ENCODE measurements at places on chromosomes 16 and 17.

- no peaks in the 10 kb centered on the region for H3K4me1 ChIP-seq
- DNase-seq, result no peak
- H3K27ac ChIP-seq, result no peak overlapping the region
- no peaks in the 10 kb centered on the region for H3K27me3 ChIP-seq
Measured at GRCh38 chr16:72409423-72409822, 237.5 kb upstream of the PMFBP1 start.

DNA sequence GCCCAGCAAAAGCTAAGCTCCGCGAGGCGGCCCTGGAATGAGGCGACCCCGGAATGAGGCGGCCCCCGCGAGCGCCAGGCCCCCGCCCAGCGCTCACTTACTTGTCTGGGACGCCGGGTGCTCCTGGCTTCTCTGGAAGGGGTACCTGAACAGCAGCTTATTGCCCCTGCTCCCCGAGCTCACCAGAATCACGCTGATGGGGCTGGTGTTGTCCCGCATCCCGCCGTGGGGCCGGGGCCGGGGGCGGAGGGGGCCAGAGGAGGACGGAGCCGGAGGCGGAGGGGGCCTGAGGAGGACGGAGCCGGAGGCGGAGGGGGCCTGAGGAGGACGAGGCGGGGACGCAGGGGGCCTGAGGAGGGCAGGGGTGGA is 440 bp downstream of the NPRL3 start:
- no peak overlapping the region for H3K27ac ChIP-seq
- H3K4me1 ChIP-seq, result peaks cover 16% of the 10 kb centered on the region
- no peaks in the 10 kb centered on the region for H3K27me3 ChIP-seq
- DNase-seq, result peak; percentile 87

DNA sequence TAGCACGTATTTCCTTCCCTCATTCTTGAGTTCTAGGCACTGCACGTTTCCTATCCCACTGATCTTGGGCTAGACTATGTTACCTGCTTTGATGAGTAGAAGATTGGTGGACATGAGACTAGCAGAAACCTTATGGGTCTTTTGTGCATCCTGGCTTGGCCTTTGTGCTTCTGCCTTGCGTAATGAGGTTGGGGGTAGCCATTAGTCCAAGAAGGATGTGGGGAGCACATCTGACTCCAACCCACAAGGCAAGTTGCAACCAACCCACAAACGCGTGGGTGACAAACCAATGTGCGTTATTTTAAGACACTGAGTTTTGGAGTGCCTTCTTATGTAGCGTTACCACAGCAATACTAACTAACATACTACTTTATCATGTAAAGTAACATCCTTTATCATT is 180.4 kb upstream of the IRX5 start:
- H3K27me3 ChIP-seq, result no peaks in the 10 kb centered on the region
- H3K36me3 ChIP-seq, result no peaks in the 10 kb centered on the region
- no peak for DNase-seq

- H3K27ac ChIP-seq, result no peak overlapping the region
- no peak overlapping the region for H3K4me3 ChIP-seq
- H3K36me3 ChIP-seq, result peaks cover 90% of the 10 kb centered on the region
- no peaks in the 10 kb centered on the region for H3K27me3 ChIP-seq
- DNase-seq, result no peak
Measured at GRCh38 chr16:14549789-14550153, 80.3 kb downstream of the PARN start.

DNA sequence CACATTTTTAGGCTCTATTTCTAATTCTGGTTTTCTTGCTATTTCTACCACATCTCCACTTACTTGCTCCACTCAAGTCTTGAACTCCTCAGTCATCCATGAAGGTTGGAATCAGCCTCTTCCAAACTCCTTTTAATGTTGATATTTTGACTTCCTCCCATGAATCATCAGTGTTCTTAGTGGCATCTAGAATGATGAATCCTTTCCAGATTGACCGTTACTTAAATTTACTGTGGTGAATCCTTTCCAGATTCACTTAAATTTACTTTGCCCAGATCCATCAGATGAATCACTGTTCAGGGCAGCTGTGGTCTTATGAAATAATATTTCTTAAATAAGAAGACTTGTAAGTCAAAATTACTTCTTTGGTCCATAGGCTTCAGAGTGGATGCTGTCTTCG is 32.4 kb downstream of the CLTC start:
- H3K27ac ChIP-seq, result no peak overlapping the region
- H3K4me1 ChIP-seq, result no peaks in the 10 kb centered on the region
- no peaks in the 10 kb centered on the region for H3K27me3 ChIP-seq
- H3K36me3 ChIP-seq, result peaks cover 96% of the 10 kb centered on the region
- no peak overlapping the region for H3K4me3 ChIP-seq

DNA sequence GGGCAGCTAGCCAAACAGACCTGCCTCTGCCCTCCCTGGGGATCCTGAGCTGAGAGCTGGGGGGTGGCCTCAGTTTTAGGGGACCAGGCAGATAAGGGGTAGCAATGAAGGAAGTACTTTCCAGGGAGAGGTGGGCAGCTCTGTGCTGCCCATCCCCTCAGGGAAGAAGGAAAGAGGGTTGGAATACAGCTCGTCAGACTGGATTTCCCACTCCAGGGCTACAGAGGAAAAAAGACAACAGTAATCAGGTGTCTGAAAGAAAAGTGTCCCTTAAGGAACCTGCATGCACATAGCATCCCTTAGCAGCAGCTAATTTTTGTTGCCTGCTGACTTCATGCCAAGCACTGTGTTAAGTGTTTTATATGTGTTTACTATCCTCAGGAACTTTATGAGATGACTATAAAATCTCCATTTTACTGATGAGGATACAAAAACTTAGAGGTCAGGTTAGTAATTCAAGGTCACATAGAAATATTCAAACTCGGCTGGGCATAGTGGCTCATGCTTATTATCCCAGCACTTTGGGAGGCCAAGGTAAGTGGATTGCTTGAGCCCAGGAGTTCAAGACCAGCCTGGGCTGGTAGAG is 3.2 kb upstream of the MRPL58 start:
- no peak overlapping the region for H3K27ac ChIP-seq
- no peaks in the 10 kb centered on the region for H3K36me3 ChIP-seq
- H3K4me1 ChIP-seq, result peaks cover 25% of the 10 kb centered on the region
- no peaks in the 10 kb centered on the region for H3K27me3 ChIP-seq

- no peak overlapping the region for H3K27ac ChIP-seq
- no peaks in the 10 kb centered on the region for H3K27me3 ChIP-seq
- DNase-seq, result no peak
- no peaks in the 10 kb centered on the region for H3K36me3 ChIP-seq
- H3K4me3 ChIP-seq, result no peak overlapping the region
Measured at GRCh38 chr17:50853015-50853615, 13.0 kb downstream of the TOB1 start.

GRCh38 chr17:5922476-5922875 is 147.7 kb upstream of the WSCD1 start:
- no peaks in the 10 kb centered on the region for H3K36me3 ChIP-seq
- no peaks in the 10 kb centered on the region for H3K27me3 ChIP-seq
- no peaks in the 10 kb centered on the region for H3K4me1 ChIP-seq
- peak; percentile 40 for DNase-seq
- H3K27ac ChIP-seq, result no peak overlapping the region
- no peak overlapping the region for H3K4me3 ChIP-seq

GRCh38 chr17:61284746-61285145 is 114.9 kb upstream of the TBX2 start:
- H3K27ac ChIP-seq, result no peak overlapping the region
- no peak overlapping the region for H3K4me3 ChIP-seq
- no peaks in the 10 kb centered on the region for H3K36me3 ChIP-seq
- no peak for DNase-seq
- H3K4me1 ChIP-seq, result no peaks in the 10 kb centered on the region

GRCh38 chr17:19343256-19343630 is 19.3 kb downstream of the B9D1 start:
- peaks cover under 1% of the 10 kb centered on the region for H3K4me1 ChIP-seq
- H3K4me3 ChIP-seq, result no peak overlapping the region
- no peaks in the 10 kb centered on the region for H3K27me3 ChIP-seq
- H3K36me3 ChIP-seq, result no peaks in the 10 kb centered on the region
- no peak overlapping the region for H3K27ac ChIP-seq
- no peak for DNase-seq

DNA sequence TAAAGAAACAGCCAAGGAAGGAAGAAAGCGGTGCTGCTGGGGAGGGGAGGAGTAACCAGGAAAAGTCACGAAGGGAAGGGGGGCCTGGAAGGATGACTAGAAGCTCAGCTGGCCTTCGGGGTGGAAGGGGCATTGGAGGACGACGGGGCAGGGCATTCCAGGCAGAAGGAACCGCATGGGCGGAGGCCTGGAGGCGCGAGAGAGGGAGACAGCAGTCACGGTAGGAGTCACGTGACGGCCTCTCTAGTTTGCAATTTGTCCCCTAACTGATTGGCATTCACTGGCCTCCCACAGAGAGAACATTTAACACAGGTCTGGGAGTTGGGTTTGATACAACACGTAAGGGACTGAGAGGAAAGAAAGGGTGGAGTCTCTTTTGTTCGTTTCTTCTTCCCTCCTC is 63.9 kb downstream of the RTN4RL1 start:
- H3K4me1 ChIP-seq, result peaks cover 2% of the 10 kb centered on the region
- DNase-seq, result no peak
- H3K36me3 ChIP-seq, result no peaks in the 10 kb centered on the region
- H3K27ac ChIP-seq, result no peak overlapping the region

GRCh38 chr17:18246880-18247612 is 11.5 kb downstream of the FLII start:
- H3K4me3 ChIP-seq, result no peak overlapping the region
- H3K27ac ChIP-seq, result peak overlapping the region; percentile 71
- H3K27me3 ChIP-seq, result no peaks in the 10 kb centered on the region
- H3K36me3 ChIP-seq, result peaks cover 10% of the 10 kb centered on the region
- DNase-seq, result peak; percentile 87

- DNase-seq, result no peak
- peaks cover 26% of the 10 kb centered on the region for H3K36me3 ChIP-seq
- H3K4me1 ChIP-seq, result peaks cover 41% of the 10 kb centered on the region
- no peak overlapping the region for H3K27ac ChIP-seq
- H3K4me3 ChIP-seq, result no peak overlapping the region
Measured at GRCh38 chr17:7880076-7880868, 8.3 kb upstream of the CHD3 start.

- no peak for DNase-seq
- H3K36me3 ChIP-seq, result peaks cover 48% of the 10 kb centered on the region
- H3K27ac ChIP-seq, result no peak overlapping the region
- H3K4me1 ChIP-seq, result no peaks in the 10 kb centered on the region
Measured at GRCh38 chr16:75590920-75591843, 25.0 kb downstream of the GABARAPL2 start.

- H3K36me3 ChIP-seq, result no peaks in the 10 kb centered on the region
- peaks cover 6% of the 10 kb centered on the region for H3K27me3 ChIP-seq
- peak; percentile 33 for DNase-seq
- peaks cover 12% of the 10 kb centered on the region for H3K4me1 ChIP-seq
- no peak overlapping the region for H3K27ac ChIP-seq
Measured at GRCh38 chr16:58458606-58459343, 41.2 kb upstream of the NDRG4 start.

DNA sequence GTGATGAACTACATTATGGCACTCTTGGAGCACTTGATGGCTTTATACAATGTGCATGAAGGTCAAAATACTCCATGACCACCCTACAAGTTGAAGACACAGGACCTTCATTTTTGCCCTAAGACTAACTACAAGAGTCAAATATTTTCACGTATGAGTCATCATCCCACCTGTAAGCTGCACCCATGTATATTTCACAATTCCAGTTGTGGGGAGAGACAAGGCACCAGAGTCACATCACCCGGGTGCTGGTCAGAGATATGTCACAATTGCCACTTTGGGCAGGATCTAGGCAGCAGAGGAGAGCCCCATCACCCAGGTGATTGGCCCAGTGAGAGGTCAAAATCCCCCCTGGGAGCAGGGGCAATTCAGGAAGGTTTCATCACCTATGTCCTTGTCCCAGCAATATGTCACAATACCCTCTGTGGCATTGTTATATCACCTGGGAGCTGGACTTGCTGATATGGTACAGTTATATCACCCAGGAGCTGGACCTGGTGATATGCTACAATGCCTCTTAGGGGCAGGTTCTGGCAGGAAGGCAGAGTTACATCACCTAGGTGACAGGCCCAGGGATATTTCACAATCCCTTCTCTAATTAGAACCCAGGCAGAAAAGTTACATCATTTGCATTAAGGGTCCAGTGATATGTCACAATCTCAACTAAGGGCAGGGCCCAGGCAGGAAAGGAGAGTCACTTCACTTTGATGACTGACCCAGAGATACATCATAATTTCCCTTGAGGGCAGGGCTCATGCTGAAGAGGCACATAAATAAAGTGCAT is 1839.2 kb downstream of the TP53TG3F start:
- H3K4me3 ChIP-seq, result no peak overlapping the region
- H3K4me1 ChIP-seq, result no peaks in the 10 kb centered on the region
- H3K36me3 ChIP-seq, result no peaks in the 10 kb centered on the region
- no peak for DNase-seq
- no peaks in the 10 kb centered on the region for H3K27me3 ChIP-seq

GRCh38 chr16:64808474-64808873 is 313.4 kb downstream of the CDH11 start:
- no peak overlapping the region for H3K27ac ChIP-seq
- no peak overlapping the region for H3K4me3 ChIP-seq
- no peaks in the 10 kb centered on the region for H3K4me1 ChIP-seq
- no peaks in the 10 kb centered on the region for H3K36me3 ChIP-seq
- no peak for DNase-seq
- no peaks in the 10 kb centered on the region for H3K27me3 ChIP-seq

DNA sequence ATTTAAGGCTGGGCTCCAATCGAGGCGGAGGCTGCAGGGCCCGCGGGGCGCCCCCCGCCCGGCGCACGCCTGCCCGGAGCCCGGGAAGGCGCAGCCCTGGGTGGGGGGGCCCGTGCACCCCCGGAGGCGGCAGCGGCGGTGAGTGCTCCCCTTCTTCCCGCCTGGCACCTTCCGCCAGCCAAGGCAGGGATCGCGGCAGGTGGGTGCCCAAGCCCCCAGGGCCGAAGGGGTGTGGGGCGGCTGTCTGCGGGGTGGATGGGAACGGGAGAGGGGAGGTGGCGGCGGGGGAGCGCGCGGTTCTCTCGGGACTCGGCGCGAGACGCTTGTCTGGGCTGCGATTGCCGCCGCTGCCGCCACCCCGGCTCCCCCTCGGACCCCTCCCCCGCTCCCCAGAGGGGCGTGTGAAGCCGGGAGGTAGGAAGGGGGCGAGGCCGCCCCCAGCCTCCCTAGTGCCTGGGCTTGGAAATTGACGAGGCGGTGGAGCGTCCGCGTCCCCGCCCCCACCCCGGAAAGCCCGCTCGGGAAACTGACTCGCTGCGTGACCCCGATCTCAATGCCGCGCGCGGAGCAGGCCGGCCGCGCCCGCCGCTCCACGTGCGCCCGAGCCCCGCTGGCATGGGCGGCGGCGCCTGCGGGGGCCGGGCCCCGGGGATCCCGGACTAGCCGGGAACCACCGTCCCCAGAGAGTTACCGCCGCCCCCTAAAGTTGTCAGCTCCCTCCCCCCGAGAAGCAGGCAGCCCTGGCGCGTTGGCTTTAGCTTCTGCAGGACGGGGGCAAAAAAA is 231.5 kb downstream of the MRTFB start:
- H3K36me3 ChIP-seq, result no peaks in the 10 kb centered on the region
- peak overlapping the region; percentile 42 for H3K27ac ChIP-seq
- H3K4me1 ChIP-seq, result peaks cover 30% of the 10 kb centered on the region
- no peaks in the 10 kb centered on the region for H3K27me3 ChIP-seq

- no peak overlapping the region for H3K27ac ChIP-seq
- H3K4me1 ChIP-seq, result no peaks in the 10 kb centered on the region
- no peak overlapping the region for H3K4me3 ChIP-seq
- H3K36me3 ChIP-seq, result peaks cover 5% of the 10 kb centered on the region
- no peaks in the 10 kb centered on the region for H3K27me3 ChIP-seq
- no peak for DNase-seq
Measured at GRCh38 chr17:16314859-16315258, 38.4 kb downstream of the CENPV start.

Measured in spleen (tissue), 13 donors.